ENCODE measurements at places on chromosomes 13 and 19. TPM values are rescaled to one million over a fixed set of nuclear protein-coding genes. Genes with fewer than 3 reads are reported as not detected.

Gene CEACAM7
- total RNA-seq = not detected

Gene NLRP7
- not detected for total RNA-seq

Gene ZNF582
- total RNA-seq = 3.8 TPM

Gene KLK7
- not detected for total RNA-seq

Gene ZNF606
- 12.9 TPM for total RNA-seq

Gene SYT5
- not detected for total RNA-seq

Gene OR4F17
- not detected for total RNA-seq

GRCh38 chr13:20232556-20233277, 598 bp upstream of the GJB6 start:
- no peak for DNase-seq
- H3K27ac ChIP-seq = no peak overlapping the region
- H3K36me3 ChIP-seq = no peaks in the 10 kb centered on the region
- peaks cover 56% of the 10 kb centered on the region for H3K27me3 ChIP-seq
- peak overlapping the region; percentile 50 for H3K4me3 ChIP-seq

DNA sequence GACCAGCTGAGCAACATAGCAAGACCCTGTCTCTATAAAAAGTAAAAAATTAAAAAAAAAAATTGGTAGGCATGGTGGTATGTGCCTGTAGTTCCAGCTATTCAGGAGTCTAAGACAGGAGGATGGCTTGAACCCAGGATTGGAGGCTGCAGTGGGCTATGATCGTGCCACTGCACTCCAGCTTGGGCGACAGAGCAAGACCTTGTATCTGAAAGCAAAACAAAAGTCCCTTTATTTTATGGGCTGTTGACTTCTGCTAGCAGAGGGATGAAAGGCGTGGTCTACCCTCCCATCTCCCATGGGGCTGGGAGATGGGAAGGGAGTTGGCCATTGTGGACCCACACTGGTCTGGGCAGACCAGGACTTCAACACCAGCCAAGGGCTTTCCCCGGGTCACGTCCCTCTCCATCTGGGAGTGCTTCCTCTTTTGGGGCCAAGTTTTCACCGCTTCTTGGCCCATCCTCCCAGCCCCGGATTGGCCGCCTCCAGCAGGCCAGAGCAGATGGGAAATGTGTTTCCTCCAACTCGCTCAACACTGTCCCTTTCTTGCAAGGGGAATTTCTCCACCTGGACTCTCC, 2.2 kb upstream of the TNFSF9 start:
- peaks cover 8% of the 10 kb centered on the region for H3K4me1 ChIP-seq
- H3K27ac ChIP-seq = no peak overlapping the region
- peaks cover 17% of the 10 kb centered on the region for H3K27me3 ChIP-seq
- DNase-seq = peak; percentile 67
- no peak overlapping the region for H3K4me3 ChIP-seq

- H3K27me3 ChIP-seq = no peaks in the 10 kb centered on the region
- no peak for DNase-seq
- H3K36me3 ChIP-seq = no peaks in the 10 kb centered on the region
- H3K27ac ChIP-seq = no peak overlapping the region
Observed at GRCh38 chr13:23632741-23633140, 62.5 kb downstream of the TNFRSF19 start.

DNA sequence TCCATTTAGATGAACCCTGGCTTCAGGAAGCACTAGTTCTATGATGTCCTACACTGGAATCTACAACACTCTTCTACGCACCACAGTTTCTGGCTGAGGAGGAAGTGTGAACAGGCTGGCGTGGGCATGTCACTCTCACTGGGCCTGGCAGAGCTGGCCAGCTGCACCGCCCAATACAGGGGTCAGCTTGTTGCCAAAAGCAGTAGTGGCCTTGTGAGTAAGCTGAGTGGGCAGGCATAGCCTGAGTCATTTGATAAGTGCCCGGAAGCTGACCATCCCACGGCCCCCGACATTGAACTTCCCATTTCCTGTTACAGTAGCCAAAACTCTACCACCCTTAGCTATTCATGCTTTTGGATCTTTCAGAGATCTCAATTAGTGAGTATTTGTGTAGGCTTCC, 240.9 kb upstream of the SERP2 start:
- no peaks in the 10 kb centered on the region for H3K27me3 ChIP-seq
- DNase-seq = peak; percentile 71
- H3K4me3 ChIP-seq = no peak overlapping the region
- H3K36me3 ChIP-seq = no peaks in the 10 kb centered on the region
- H3K4me1 ChIP-seq = no peaks in the 10 kb centered on the region

DNA sequence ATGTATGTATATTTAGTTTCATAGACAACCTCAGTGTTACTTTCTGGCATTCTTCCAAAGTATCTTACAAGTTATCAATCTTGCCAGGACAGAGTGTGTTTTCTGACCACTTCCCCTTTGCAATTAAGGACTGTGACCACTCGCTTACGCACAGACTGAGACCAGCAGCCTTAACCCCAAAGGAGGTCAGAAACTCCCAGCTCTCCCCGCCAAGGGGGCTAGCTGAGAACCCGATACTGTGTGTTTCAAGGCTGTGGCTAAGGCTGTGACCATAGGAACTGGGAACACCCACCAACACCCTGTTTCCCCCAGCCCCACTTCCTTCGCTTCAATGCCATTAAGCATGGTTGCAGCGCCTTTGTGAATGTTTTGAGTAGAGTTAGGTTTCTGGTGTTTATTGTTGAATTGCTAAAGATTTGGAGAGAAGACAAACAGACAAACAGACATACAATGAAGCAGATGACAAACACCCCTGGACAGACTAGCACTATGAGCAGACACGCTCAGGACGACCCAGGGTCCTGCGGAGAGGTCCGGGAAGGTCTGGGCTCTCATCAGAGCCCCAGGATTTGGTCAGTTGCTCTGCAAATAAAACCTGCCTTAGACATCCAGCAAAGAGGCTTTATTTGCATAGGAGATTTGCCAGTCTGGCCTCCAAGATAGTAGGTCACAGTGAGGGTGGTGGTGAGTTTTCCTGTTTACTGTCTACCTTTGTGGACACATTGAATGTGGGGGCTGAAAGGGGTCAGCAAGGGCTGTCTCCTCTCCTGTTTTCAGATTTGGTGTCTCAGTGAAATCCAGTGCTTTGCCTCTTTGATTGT, 25.0 kb upstream of the TNFSF11 start:
- H3K27ac ChIP-seq = no peak overlapping the region
- H3K36me3 ChIP-seq = no peaks in the 10 kb centered on the region
- no peak overlapping the region for H3K4me3 ChIP-seq
- H3K27me3 ChIP-seq = peaks cover 17% of the 10 kb centered on the region
- DNase-seq = no peak

- H3K27ac ChIP-seq = peak overlapping the region; percentile 23
- H3K4me1 ChIP-seq = peaks cover 25% of the 10 kb centered on the region
- no peak for DNase-seq
- no peaks in the 10 kb centered on the region for H3K27me3 ChIP-seq
- no peak overlapping the region for H3K4me3 ChIP-seq
Observed at GRCh38 chr13:98475522-98475921, 101.4 kb downstream of the STK24 start.

DNA sequence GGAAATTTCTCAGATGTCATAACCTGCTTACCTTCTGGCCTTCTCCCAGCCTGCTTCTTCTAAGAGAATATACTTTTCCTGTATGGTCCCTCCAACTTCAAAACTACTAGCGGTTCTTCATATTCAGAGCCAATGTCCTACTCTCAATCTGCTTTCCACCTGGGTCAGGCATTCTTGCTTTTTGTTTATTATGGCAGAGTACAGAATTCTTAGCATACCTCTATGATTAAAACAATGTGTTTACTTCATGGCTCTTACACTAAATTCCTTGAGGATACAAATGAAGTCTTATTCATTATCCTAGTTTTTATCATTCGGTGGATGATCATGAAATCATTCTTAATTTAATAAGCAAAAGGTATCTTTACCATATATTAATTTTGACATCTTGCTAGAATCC, 484.2 kb upstream of the SLITRK1 start:
- H3K4me3 ChIP-seq = no peak overlapping the region
- H3K27me3 ChIP-seq = no peaks in the 10 kb centered on the region
- H3K36me3 ChIP-seq = no peaks in the 10 kb centered on the region
- H3K4me1 ChIP-seq = no peaks in the 10 kb centered on the region
- no peak for DNase-seq

GRCh38 chr19:3644351-3645066, 17.9 kb upstream of the CACTIN start:
- peaks cover 6% of the 10 kb centered on the region for H3K4me1 ChIP-seq
- H3K36me3 ChIP-seq = no peaks in the 10 kb centered on the region
- no peaks in the 10 kb centered on the region for H3K27me3 ChIP-seq
- H3K27ac ChIP-seq = no peak overlapping the region
- H3K4me3 ChIP-seq = no peak overlapping the region

DNA sequence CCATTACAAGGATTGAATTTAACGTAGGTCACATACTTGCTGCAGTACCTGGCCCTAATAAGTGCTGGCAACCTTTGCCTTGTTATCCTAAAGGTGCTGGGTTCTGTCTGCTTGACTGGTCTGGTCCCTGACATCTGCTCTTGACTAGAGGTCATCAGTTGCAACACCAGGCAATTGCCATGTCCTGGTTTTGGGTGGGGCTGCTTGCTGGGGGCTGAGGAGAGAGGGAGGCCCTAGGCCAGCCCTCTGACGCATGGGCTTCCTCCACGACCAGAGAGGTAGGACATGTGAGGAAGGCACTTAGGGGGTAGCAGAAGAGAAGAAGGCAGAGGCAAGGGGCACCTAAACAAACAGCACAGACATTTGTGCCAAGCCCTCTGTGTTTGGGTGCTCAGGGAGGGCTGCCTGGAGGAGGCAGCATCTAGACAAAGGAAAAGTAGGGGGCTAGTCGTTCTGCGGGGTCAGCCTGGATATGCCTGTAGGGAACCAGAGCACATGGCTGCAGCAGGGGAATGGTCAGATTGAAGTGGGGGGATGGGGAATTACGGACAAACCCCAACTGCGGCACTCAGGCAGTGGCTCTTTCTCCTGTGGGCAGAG, 21.7 kb downstream of the VSTM2B start:
- no peaks in the 10 kb centered on the region for H3K36me3 ChIP-seq
- H3K27ac ChIP-seq = no peak overlapping the region
- H3K27me3 ChIP-seq = peaks cover 13% of the 10 kb centered on the region
- no peaks in the 10 kb centered on the region for H3K4me1 ChIP-seq
- H3K4me3 ChIP-seq = no peak overlapping the region

DNA sequence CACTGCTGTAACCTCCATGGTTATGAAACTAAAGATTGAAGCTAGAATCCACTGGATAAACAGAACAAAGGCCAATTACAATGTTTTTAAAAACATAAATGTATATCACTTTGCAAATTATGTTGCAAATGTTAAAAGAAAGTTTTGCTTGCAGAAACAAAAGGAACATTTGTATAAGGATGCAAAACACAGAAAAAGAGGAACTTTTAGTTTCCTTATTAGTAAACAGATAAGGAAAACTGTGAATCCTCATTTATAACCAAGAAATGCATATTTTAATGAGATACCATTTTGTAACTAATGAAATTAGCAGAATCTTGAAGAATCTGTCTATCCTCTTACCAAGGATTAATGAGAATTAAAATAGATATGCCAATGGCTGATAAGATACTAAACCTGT, 32.3 kb downstream of the LPAR6 start:
- no peaks in the 10 kb centered on the region for H3K4me1 ChIP-seq
- no peaks in the 10 kb centered on the region for H3K36me3 ChIP-seq
- DNase-seq = no peak
- H3K27me3 ChIP-seq = no peaks in the 10 kb centered on the region
- H3K27ac ChIP-seq = no peak overlapping the region
- no peak overlapping the region for H3K4me3 ChIP-seq

GRCh38 chr19:48516536-48516935, 4.9 kb upstream of the LMTK3 start:
- H3K27me3 ChIP-seq = peaks cover 32% of the 10 kb centered on the region
- no peak overlapping the region for H3K4me3 ChIP-seq
- H3K4me1 ChIP-seq = peaks cover 14% of the 10 kb centered on the region
- H3K27ac ChIP-seq = no peak overlapping the region

- H3K4me1 ChIP-seq = no peaks in the 10 kb centered on the region
- no peak for DNase-seq
- H3K36me3 ChIP-seq = no peaks in the 10 kb centered on the region
- H3K4me3 ChIP-seq = no peak overlapping the region
- H3K27ac ChIP-seq = no peak overlapping the region
Observed at GRCh38 chr13:33953203-33953602, 135.3 kb downstream of the RFC3 start.

All from heart right ventricle (tissue), 16 donors.